ENCODE measurements at places on chromosomes 13 and 19. TPM values are rescaled to one million over a fixed set of nuclear protein-coding genes. Genes with fewer than 3 reads are reported as not detected.

GJA3 gene
- under 0.01 TPM for total RNA-seq

RNF225 gene
- 0.42 TPM for total RNA-seq

KCTD15 gene
- total RNA-seq: 10.3 TPM

USHBP1 gene
- total RNA-seq: under 0.01 TPM

APOC4 gene
- total RNA-seq: not detected

ADAMTSL5 gene
- 0.84 TPM for total RNA-seq

SLITRK6 gene
- total RNA-seq: under 0.01 TPM

OR4F17 gene
- total RNA-seq: 0.10 TPM

CDC42EP5 gene
- total RNA-seq: not detected

BEST2 gene
- not detected for total RNA-seq

CIRBP gene
- 455 TPM for total RNA-seq

LAMP1 gene
- 87.1 TPM for total RNA-seq

FOSB gene
- total RNA-seq: 337 TPM

SPRED3 gene
- total RNA-seq: 0.10 TPM

ICAM5 gene
- 0.42 TPM for total RNA-seq

ZNF814 gene
- total RNA-seq: 25.6 TPM

CEACAM5 gene
- not detected for total RNA-seq

TUBA3C gene
- not detected for total RNA-seq

DHRS12 gene
- total RNA-seq: 3.6 TPM

TEKTIP1 gene
- total RNA-seq: 0.84 TPM

ZNF439 gene
- 4.8 TPM for total RNA-seq

ZNF492 gene
- 2.4 TPM for total RNA-seq

SYNE4 gene
- 0.10 TPM for total RNA-seq

SYCN gene
- not detected for total RNA-seq

ATXN8OS gene
- total RNA-seq: not detected

PRR22 gene
- total RNA-seq: 0.42 TPM

PRODH2 gene
- total RNA-seq: not detected

C19orf38 gene
- total RNA-seq: 71.8 TPM

IFNL4 gene
- total RNA-seq: 0.10 TPM

ZNF549 gene
- total RNA-seq: 8.1 TPM

FLT1 gene
- 1.8 TPM for total RNA-seq

DNM2 gene
- 149 TPM for total RNA-seq

FFAR3 gene
- 0.73 TPM for total RNA-seq

PRRG2 gene
- 1.4 TPM for total RNA-seq
